ENCODE measurements at places on chromosomes 5 and 9.

- DNase-seq: no peak
Observed at GRCh38 chr5:142613271-142613671, 72.6 kb downstream of the FGF1 start.

DNA sequence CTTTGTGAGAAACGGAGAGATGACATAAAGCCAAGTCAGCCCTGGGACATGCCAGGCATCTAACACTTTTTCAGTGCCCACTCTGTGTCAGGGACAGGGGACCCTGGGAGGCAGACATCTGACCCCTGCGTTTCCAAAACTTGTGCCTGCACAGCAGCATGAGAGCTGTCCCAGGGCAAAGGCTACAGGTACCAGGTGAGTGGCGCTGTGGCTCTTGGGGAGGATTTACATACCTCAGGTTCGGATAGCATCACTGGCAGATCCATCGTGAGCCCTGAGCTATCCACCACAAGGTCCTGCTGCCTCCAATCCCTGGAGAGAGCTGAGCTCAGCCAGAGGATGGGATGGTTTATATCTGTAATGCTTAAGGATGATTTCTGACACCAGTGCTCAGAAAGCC is 52.4 kb downstream of the FSTL4 start:
- no peak for DNase-seq

GRCh38 chr9:134783699-134784039 is 96.9 kb upstream of the FCN2 start:
- DNase-seq: no peak

DNA sequence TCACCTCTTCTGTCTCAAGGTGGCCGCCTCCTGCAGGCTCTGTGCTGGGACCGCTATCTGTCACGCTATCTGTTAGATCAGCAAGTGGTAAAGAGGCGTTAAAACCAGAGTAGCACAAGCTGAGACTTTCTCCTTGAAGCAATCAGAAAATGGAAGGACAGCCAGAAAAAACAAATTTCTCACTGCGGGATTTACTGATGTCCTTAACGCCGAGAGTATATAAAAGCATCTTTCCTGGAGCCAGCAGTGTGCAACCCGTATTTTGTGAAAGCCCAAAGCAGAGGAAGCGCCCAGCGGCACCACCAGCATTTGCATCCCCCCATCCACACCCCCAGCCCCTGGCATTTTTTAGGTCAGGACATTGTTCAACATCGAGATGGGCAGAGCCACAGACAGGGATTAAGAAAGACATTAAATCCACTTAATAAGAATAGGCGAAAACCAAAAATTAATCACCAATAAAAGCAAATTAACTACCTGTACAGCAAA is 48.6 kb downstream of the DUSP1 start:
- DNase-seq: no peak

GRCh38 chr9:124439086-124439485 is 11.2 kb upstream of the ADGRD2 start:
- DNase-seq: no peak
